ENCODE measurements at places on chromosomes 16 and 17. TPM values are rescaled to one million over a fixed set of nuclear protein-coding genes. Genes with fewer than 3 reads are reported as not detected.

GRCh38 chr16:82943371-82943770 is 316.6 kb downstream of the CDH13 start:
- H3K4me1 ChIP-seq: no peaks in the 10 kb centered on the region
- DNase-seq: no peak
- H3K27me3 ChIP-seq: no peaks in the 10 kb centered on the region
- no peak overlapping the region for H3K27ac ChIP-seq
- H3K4me3 ChIP-seq: no peak overlapping the region

GRCh38 chr17:16911141-16911937 is 60.6 kb downstream of the TNFRSF13B start:
- H3K4me3 ChIP-seq: no peak overlapping the region
- no peak overlapping the region for H3K27ac ChIP-seq
- H3K36me3 ChIP-seq: no peaks in the 10 kb centered on the region
- no peaks in the 10 kb centered on the region for H3K4me1 ChIP-seq
- no peak for DNase-seq

GRCh38 chr17:40313668-40314583 is 4.9 kb downstream of the RARA start:
- no peaks in the 10 kb centered on the region for H3K27me3 ChIP-seq
- no peak for DNase-seq
- peak overlapping the region; percentile 22 for H3K27ac ChIP-seq

The RAP1GAP2 gene
- total RNA-seq: 48.0 TPM

The TBC1D3I gene
- total RNA-seq: 0.28 TPM

DNA sequence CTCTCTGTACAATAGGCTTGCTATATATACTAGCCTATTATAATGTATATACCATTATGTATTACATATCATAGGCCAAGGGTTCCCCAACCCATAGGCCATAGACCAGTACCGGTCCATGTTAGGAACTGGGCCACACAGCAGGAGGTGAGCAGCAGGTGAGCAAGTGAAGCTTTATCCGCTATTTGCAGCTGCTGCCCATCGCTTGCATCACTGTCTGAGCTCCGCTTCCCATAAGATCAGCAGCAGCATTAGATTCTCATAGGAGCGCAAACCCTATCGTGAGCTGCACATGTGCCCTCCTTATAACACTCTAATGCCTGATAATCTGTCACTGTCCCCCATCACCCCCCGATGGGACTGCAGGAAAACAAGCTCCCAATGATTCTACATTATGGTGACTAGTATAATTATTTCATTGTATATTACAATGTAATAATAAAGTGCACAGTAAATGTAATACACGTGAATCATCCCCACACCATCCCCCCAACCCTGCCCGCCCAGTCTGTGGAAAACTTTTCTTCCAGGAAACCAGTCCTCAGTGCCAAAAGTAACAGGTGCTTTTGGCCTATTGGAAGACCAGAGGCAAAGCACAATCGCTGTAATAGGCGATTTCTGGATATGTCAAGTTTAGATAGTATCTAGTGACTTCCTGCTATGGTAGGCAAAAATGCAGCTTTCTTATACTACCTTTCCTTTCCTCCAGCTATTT is 84.1 kb downstream of the MYH11 start:
- H3K4me1 ChIP-seq: no peaks in the 10 kb centered on the region
- H3K27ac ChIP-seq: no peak overlapping the region
- H3K4me3 ChIP-seq: no peak overlapping the region
- H3K27me3 ChIP-seq: no peaks in the 10 kb centered on the region
- H3K36me3 ChIP-seq: no peaks in the 10 kb centered on the region
- DNase-seq: no peak

The TPSD1 gene
- not detected for total RNA-seq

The PRR35 gene
- total RNA-seq: 0.22 TPM

The KRTAP3-1 gene
- not detected for total RNA-seq

The MYL11 gene
- total RNA-seq: not detected

The MRPS34 gene
- total RNA-seq: 52.0 TPM

DNA sequence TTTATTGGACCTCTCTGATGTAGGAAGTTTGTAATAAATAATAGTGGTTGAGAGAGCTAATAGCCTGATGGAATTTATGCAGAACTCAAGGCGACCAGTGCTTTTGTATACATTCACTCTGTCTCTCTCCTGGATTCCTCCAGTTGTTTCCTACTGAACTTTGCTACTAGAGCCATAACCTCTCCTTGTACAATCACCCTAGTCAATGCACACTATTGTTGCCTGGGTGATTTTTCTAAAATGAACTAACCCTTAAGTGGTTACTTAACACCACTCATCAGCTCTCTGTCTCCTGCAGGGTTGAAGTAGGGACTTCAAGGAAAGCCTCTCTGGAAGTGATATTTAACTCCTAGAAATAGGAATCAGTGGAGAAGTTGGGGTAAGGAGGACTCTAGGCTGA is 9.7 kb downstream of the PHKB start:
- no peaks in the 10 kb centered on the region for H3K36me3 ChIP-seq
- DNase-seq: no peak
- H3K4me1 ChIP-seq: peaks cover 9% of the 10 kb centered on the region

DNA sequence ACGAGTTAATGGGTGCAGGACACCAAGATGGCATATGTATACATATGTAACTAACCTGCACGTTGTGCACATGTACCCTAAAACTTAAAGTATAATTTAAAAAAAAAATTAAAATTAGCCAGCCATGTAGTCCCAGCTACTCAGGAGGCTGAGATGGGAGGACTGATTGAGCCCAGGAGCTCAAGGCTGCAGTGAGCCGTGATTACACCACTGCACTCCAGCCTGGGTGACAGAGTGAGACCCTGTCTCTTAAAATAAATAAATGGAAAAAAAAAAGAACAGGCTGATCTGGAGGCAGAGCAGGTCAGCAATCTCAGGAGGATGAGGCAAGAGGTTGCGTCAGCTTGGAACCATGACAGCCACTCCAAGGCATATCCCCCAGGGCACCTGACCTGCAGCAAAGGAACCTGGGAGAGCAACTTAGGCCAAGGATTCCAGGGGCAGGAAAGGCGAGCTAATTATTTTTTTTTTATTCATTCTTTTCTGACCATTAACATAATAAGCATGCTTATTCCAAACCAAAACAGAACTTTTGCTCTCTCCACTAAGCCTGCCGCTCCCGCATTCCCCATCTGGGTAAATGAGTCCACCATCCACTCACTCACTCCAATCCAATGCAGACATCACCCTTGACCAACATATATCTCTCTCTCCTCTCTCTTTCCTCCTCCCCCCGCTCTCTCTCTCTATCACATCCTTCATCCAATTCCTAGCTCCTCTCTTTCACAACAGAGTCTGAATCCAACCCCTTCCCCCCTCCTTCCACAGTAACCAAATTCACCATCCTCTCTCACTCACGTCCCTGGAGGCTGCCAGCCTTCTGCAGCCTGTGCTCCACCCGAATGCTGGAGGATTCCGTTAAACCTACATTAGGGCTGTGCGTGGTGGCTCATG is 47.7 kb downstream of the TK2 start:
- H3K27me3 ChIP-seq: no peaks in the 10 kb centered on the region
- H3K36me3 ChIP-seq: no peaks in the 10 kb centered on the region
- H3K27ac ChIP-seq: no peak overlapping the region
- DNase-seq: no peak
- no peak overlapping the region for H3K4me3 ChIP-seq

DNA sequence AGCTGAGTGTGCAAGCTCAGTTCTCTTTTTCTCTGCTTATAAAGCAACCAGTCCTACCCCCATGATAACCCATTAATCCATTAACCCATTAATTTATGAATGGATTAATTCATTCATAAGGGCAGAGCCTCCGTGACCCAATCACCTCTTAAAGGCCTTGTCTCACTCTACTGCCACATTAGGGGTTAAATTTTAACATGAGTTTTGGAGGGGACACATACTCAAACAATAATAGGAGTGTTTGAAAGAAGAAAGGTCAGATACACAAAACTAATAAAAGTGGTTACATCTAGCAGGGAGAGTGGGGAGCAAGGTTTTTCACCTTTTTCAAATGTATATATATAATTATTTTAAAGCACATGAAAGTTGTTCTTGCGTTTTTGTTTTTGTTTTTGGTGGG is 6.8 kb downstream of the VMP1 start:
- no peak overlapping the region for H3K27ac ChIP-seq
- no peak for DNase-seq
- no peaks in the 10 kb centered on the region for H3K4me1 ChIP-seq

The TMEM256 gene
- total RNA-seq: 49.9 TPM

DNA sequence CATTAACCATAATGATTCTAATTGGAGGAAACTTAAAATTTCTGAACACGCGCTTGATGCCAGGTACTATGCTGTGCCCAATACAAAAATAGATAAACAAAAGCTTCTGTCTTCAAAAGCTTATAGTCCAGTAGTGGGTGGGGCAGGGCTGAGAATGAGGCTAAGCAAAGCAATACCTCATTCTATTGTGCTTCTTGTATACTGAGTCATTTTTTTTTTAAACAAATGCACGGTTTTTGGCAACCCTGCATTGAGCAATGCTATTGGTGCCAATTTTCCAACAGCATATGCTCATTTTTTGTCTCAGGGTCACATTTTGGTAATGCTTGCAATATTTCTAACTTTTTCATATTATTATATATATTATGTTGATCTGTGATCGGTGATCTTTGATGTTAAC is 34.7 kb upstream of the HNF1B start:
- H3K36me3 ChIP-seq: no peaks in the 10 kb centered on the region
- no peaks in the 10 kb centered on the region for H3K27me3 ChIP-seq
- H3K4me3 ChIP-seq: no peak overlapping the region

- no peak for DNase-seq
- H3K4me1 ChIP-seq: no peaks in the 10 kb centered on the region
- no peaks in the 10 kb centered on the region for H3K27me3 ChIP-seq
- H3K4me3 ChIP-seq: no peak overlapping the region
- no peak overlapping the region for H3K27ac ChIP-seq
Observed at GRCh38 chr17:13885550-13885949, 183.8 kb upstream of the COX10 start.

GRCh38 chr16:69566240-69566980 is 644 bp downstream of the NFAT5 start:
- no peaks in the 10 kb centered on the region for H3K27me3 ChIP-seq
- H3K4me3 ChIP-seq: peak overlapping the region; percentile 79
- DNase-seq: peak; percentile 74
- H3K36me3 ChIP-seq: no peaks in the 10 kb centered on the region
- H3K27ac ChIP-seq: peak overlapping the region; percentile 93

The TNFRSF17 gene
- 0.32 TPM for total RNA-seq

The GGA2 gene
- 47.4 TPM for total RNA-seq

DNA sequence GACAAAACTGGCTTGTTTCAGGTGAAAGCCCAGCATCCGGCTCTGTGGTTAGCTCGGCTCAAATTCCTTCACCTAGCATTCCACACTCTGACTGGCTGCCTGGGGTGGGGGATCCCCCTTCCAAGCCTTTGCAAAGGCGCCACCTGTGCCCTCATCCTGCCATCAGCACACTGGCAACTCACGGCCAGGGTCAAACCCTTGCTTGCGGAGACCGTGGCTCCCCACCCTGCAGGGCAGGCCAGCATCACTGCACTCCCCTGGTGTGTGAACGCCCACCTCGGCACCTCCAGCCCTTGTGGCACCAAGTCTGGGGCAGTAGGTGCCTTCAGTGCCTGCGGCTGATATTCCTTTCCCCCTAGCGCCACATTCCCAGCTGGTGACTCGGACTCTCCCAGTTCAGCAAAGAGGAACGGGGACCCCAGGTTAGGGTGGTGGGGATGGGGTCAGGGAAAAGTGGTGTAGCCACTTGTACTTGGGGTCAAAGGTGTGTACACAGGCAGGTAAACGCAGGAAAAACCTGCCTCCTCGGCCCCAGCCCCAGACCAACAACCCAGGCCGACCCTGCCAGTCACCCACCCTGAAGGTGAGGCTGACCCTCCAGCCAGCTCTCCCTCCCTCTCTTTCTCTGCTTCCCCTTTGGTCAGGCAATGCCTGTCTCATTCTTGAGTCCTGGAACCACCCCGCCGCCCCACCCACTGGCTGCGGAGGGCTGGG is 1.1 kb downstream of the FLII start:
- H3K27me3 ChIP-seq: no peaks in the 10 kb centered on the region
- H3K4me1 ChIP-seq: peaks cover 35% of the 10 kb centered on the region
- DNase-seq: peak; percentile 77

DNA sequence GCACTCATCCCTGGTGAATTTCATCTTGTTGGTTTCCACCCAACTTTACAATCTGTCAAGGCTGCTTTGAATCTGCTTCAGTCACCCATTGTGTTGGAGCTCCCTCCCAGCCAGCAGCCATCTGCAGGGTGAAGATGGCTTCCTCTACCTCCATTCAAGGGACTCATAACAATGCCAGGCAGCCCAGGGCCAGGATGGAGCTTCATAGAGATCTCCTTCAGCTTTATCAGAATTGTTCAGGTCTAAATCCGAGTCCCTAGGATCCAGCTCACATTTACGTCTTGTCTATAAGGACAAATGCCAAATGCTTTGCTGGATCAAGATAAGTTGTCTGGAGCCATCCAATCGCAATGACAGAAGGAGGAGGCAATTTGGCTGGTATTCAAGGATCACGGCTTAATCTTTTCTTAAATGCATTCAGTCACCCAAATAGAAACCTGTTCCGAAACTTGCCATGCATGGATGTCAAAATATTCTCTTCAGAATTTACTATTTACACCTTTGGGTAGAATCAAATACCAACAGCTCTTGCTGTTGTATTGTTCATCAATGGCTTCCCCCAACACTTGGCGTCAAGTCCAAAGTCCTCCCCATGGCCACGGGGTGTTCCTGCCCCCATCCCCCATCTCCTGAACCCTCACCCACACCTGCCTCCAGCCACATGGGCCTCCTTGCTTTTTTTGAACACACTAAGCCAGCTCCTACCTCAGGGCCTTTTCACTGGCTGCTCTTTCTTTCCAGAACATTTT is 3.8 kb upstream of the FAM171A2 start:
- no peak for DNase-seq
- no peak overlapping the region for H3K27ac ChIP-seq
- no peak overlapping the region for H3K4me3 ChIP-seq
- H3K36me3 ChIP-seq: no peaks in the 10 kb centered on the region
- H3K4me1 ChIP-seq: no peaks in the 10 kb centered on the region
- no peaks in the 10 kb centered on the region for H3K27me3 ChIP-seq

- H3K4me3 ChIP-seq: peak overlapping the region; percentile 42
- H3K27me3 ChIP-seq: no peaks in the 10 kb centered on the region
- peaks cover 7% of the 10 kb centered on the region for H3K4me1 ChIP-seq
- peak overlapping the region; percentile 60 for H3K27ac ChIP-seq
- no peaks in the 10 kb centered on the region for H3K36me3 ChIP-seq
Observed at GRCh38 chr16:53704445-53704813, 473 bp downstream of the FTO start.

GRCh38 chr16:83830769-83831455 is 23.1 kb downstream of the HSBP1 start:
- no peaks in the 10 kb centered on the region for H3K4me1 ChIP-seq
- DNase-seq: no peak
- no peak overlapping the region for H3K27ac ChIP-seq
- H3K4me3 ChIP-seq: no peak overlapping the region

DNA sequence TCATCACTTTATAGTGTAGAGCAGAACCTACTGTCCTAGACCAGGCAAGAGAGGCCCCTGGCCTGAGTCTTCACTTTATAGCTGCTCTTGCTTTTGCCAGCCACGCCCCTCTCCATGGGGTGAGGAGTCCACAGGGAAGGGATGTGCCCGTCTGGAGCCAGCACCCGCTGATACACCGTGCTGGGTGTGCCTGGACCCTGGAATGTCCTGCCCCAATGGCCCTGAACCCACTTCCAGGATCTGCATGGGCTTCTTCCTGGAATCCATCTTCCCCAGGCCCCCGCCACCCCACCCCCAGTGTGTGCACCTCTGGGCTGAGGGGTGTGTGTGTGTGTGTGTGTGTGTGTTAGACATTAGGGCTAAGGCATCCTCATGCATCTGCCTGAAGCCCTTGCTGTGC is 44.9 kb downstream of the MEOX1 start:
- H3K36me3 ChIP-seq: no peaks in the 10 kb centered on the region
- H3K27me3 ChIP-seq: no peaks in the 10 kb centered on the region
- H3K4me3 ChIP-seq: no peak overlapping the region

The NEUROD2 gene
- not detected for total RNA-seq

Measured in pancreas (tissue), 10 donors.